ENCODE measurements at places on chromosomes 7 and 10.
A peak's percentile ranks its signal among the peaks of the same experiment; 100 is the strongest.

GRCh38 chr7:73827567-73828106 is 3.2 kb upstream of the CLDN4 start:
- DNase-seq, result no peak

DNA sequence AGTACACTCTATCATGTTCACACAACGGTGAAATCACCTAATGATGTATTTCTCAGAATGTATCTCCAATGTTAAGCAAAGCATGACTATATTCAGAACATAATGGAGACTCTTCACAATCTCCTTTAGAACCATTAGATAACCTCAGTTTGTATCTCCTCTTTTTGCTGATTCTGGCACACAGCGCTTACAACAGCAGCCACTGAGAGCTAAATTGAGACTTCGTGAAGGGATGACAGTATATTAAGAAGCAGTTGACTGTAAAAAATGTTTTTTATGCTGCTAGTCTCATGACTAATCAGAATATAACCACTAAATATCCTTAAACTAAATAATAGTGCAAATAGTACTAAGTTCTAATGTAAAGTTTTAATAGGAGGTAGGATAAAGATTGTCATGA is 46.9 kb downstream of the KMT2E start:
- DNase-seq, result no peak

GRCh38 chr10:92834331-92834730 is 14.0 kb upstream of the EXOC6 start:
- no peak for DNase-seq

- no peak for DNase-seq
Measured at GRCh38 chr10:115974816-115975430, 298.1 kb downstream of the GFRA1 start.

- DNase-seq, result no peak
Measured at GRCh38 chr10:114181971-114182370, 2.8 kb downstream of the TDRD1 start.

- DNase-seq, result peak; percentile 33
Measured at GRCh38 chr7:134293002-134293740, 23.6 kb downstream of the SLC35B4 start.

- DNase-seq, result no peak
Measured at GRCh38 chr7:73770002-73770859, at the start of gene CLDN3. Gene CLDN3 (minus strand): TSS chr7:73770270. CDS start chr7:73770049, 221 bp downstream.

- DNase-seq, result no peak
Measured at GRCh38 chr7:151575410-151575809, 55.7 kb upstream of the RHEB start.

DNA sequence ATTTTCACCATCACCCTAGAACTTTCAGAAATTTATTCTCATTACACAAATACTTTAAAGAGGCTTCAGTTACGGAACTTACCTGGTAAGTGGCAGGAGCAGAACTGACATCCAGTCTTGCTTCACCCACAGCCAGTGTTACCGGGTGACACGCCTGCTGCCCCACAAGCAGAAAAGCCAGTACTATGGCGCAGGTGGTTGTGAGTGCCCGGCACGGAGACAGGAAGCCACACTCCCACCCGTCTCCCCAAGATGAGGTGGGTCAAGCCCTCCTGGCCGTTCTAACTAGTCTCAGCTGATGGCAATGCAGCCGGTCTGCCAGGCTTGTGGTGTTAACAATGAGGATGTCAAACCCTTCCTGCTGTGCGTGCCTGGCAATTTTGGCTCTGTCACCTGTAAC is 86.9 kb downstream of the PROSER2 start:
- no peak for DNase-seq

- DNase-seq, result no peak
Measured at GRCh38 chr10:119454316-119454715, 88.2 kb downstream of the RGS10 start.

GRCh38 chr7:150988230-150989226 is 2.3 kb upstream of the NOS3 start:
- DNase-seq, result no peak

- DNase-seq, result no peak
Measured at GRCh38 chr10:113320211-113320610, 232.6 kb upstream of the HABP2 start.

DNA sequence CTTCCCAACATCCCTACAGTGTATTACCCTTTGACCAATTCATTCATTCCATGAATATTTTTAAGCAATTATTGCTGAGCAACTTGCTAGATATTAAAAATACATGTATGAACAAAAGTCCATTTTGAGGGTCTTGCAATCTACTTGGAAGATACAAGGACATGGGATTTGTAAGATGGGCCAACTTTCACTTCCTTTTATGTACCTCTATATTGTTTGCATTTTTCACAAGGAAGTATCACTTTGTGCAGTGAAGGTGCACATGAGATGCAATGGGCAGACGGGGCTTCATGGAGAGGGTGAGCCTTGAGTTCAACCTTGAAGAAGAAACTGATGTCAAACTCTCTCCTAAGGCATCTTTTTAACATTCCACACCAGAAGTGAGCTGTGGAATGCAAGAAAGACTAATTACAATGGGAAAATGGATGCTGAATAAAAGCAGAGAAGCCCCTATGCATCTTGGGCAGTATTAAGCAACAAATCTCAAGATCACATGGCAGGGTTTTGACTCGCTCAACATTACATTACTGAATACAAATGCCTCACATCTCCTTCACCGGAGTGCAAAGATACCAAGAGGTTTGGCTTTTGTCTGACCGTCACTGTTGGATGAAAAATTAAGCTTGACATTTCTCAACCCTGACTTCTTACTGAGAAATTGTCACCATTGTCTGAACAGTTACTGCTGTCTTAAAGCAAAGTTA is 341.5 kb downstream of the ELMO1 start:
- DNase-seq, result no peak

DNA sequence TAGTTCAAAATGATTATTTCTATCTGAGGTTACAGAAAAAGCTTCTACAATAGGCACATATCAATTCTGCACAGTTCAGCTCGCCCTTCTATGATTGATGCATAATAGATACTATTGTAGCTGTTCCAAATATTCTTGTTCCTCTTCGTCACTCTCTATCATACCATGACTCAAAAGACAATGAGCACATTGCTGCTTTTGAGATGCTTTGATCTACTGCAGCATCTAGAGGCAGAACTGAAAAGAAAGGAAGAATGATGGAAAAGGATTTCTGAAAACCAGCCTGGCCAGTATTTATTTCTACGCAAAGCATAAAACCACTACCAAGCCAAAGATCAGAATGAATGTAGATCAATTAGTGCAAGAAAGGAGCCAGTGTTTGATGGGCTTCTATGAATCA is 59.3 kb upstream of the PLXDC2 start:
- no peak for DNase-seq

DNA sequence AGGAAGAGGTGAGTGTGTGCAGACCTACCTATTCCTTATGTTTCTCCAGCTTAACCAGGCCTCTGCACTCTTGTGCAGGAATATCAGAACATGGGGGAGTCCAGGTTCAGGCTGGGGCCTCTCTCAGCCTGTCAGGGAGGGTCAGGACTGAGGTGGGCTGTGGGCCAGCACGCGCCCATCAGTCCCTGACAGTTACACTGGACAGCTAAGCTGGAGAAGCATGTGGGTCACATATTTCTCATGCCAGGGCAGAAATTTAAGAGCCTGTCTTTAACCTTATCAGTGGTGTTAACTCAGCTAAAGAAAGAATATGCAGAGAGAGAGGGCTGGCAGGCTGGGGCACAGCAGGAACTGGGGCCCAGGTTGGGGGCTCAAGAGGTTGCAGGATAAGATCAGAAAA is 8.7 kb upstream of the POLD2 start:
- no peak for DNase-seq

- DNase-seq, result no peak
Measured at GRCh38 chr7:88169717-88170320, 50.0 kb downstream of the SRI start.

DNA sequence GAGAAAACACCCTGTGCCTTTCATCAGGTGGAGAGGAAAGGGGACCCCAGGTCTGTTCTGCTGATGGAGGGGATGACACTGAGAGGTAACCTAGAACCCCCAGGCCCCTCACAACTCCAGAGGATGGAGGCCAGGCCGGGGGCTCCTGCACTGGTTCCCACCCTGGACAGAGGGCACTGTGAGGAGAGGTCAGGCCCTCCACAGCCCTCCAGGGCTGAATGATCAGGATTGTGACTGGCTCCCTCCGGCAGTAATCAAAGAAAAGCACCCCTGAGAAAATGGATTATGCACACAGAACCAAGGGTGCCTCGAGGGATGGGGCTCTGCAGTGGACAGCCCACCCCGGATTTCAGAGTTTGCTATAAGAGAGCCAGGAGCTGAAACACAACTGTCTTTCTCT is 502.8 kb downstream of the TCERG1L start:
- no peak for DNase-seq

DNA sequence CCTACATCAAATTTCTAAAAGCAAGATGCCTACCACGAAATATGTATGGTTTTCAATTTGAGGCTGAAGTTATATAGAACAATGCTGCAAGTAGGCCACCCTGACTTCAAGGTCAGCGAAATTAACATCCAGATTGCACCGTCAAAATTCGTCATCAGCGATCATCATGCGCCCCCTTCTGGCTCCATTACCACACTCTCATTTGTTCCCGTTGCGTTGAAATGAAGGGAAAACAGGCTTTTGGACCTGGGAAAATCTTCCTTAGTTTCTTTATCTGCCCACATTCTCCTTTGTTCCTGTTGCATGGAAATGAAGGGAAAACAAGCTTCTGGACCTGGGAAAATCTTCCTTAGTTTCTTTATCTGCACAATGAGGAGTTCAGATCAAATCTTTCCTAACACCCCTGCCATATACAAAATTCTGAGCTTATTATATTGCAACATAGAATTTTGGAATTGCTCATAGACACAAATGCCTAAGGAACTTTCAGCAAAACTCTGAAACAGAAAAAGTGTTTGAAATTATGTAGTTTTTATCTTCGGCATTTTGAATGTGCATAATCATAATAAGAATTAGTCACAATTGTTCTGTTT is 98.2 kb upstream of the PRKCQ start:
- DNase-seq, result no peak

GRCh38 chr7:1231214-1232102 is 1.2 kb upstream of the UNCX start:
- DNase-seq, result no peak

Data from esophagus squamous epithelium (tissue), 5 donors.